T-helper 1 cell (primary cell): ENCODE measurements at places on chromosomes 5 and 9.

GRCh38 chr5:142600611-142601358 lies 85.1 kb downstream of the FGF1 start:
- DNase-seq, result no peak

DNA sequence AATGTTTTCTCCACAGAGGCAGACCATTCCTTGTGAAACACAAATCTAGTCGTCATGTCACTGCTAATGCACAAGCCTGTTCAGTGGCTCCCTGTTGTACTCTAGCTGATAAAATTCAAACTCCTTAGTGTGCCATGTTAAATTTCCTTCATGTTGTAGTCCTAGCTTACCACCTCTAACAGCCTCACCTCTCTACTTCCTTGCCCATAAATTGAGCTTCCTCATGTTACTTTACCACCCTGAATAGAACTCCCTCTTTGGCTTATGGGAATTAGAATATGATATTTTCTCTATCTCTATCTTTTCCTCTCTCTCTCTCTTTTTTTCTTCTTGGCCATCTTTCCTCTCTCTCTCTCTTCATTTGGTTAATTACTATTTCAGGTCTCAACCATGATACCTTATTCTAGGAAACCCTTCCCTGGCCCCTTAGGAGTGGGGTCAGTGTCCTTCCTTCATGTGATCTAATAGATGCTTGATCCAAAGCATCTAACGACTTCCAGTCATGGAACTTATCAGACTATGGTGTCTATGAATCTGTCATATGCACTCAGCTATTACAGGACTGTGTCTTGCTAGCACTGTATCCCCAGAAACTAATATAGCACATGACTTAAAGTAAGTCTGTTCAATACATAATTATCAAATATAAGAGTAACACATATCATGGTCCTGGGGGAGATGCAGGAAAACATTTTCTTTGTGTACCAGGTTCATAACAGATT lies 31.5 kb upstream of the ALDH1A1 start:
- no peak for DNase-seq

- DNase-seq, result no peak
These were observed 41.1 kb downstream of the RAPGEF6 start for GRCh38 chr5:131593921-131594320.

GRCh38 chr9:121709798-121710197 lies 58.4 kb downstream of the DAB2IP start:
- no peak for DNase-seq

- no peak for DNase-seq
These were observed 351.4 kb upstream of the FTMT start for GRCh38 chr5:121500310-121500709.

DNA sequence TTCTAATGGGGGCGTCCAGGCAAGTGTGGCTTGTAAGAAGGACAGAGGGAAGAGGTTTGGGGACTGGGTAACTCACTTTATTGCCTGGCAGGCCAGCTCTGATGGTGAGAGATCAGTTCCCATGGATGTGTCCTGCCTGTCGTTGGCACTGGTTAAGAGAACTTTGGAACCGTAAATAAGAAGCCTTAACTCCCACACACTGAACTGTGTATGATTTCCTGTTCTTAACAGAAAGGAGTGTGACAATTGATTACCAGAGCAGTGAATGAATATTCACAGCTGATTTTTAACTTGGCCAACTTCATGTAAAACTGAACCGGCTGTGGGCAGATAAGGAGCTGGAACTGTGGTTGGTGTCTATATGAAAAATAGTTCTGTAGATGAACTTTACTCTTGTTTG lies 63.2 kb downstream of the MEGF10 start:
- no peak for DNase-seq

GRCh38 chr9:130634191-130634768 lies 30.1 kb upstream of the PRDM12 start:
- no peak for DNase-seq

GRCh38 chr5:154101184-154101583 lies 62.4 kb downstream of the MFAP3 start:
- DNase-seq, result no peak

DNA sequence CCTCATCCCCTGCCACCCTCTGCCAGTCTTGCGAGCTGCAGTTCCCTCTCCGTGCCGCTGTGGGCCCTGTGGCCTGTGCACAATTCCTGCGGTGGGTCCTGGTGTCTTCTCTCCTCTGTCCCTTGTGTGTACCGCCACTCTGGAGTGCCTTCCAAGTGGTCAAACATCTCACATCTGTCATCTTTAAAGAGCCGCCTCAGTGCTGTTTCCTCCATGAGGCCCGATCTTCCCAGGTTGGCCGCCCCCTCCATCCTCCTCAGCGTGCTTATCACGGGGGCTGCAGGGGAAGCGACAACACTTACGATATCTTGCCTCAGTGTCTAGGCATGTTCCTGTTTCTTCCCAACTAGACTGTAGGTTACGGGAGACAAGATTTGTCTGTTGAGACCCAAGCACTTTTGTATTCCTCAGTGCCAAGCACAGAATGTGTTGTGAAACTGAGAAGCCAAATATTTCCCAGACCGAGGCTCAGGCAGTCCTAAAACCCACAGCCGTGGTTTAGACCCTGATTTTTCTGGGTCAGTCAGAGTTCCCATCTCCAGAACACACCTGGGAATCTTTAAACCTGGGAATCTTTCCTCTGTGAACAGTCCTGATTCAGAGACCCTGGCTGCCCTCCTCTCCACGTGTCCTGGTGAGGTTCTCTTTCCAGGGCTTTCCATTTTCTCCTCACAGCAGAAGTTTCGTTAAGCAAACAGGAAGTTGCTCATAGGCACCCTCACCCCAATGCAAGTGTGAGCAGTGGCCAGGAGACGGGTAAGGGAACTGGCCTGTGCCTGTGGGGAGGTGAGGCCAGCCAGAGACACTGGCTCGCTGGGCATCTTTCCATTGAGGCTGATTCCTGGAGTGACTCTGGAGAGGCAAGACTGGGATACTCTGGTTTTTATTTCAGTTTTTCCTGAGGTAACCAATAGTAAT lies 28.8 kb downstream of the SLC46A2 start:
- DNase-seq, result no peak
